HTR-8/SVneo (cell line): ENCODE measurements at places on chromosomes 3 and 15.

DNA sequence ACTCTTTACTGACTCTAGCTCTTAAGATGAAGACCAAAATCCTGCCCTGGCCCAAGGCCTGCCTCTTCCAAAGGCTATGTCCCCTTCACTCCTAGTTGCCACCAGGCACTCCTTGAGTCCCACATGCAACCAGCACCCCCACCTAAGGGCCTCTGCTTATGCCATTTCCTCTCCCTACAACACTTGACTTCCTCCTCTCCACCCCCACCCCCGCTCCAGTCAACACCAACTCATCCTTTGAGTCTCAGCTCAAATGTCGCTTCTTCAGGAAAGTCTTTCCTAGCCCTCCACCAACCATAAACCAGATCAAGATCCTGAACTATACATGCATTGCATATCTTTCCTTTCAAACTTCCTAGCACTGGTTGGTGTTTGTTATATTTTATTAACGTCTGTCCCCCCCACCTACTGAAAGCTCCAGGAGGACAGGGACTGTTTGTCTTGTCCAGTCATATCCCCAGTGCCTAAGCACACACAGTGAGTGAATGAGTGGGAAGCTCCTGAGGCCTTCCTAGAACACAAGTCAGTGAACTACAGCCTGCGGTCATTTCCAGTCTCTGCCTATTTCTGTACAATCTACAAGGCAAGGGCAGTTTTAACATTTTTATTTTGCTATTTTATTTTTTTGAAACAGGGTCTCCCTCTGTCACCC, 7.3 kb downstream of the TBC1D2B start:
- DNase-seq: no peak

GRCh38 chr3:134464689-134465365, 21.0 kb downstream of the ANAPC13 start:
- no peak for DNase-seq

GRCh38 chr3:193822492-193823212, 229.6 kb downstream of the OPA1 start:
- DNase-seq: no peak

DNA sequence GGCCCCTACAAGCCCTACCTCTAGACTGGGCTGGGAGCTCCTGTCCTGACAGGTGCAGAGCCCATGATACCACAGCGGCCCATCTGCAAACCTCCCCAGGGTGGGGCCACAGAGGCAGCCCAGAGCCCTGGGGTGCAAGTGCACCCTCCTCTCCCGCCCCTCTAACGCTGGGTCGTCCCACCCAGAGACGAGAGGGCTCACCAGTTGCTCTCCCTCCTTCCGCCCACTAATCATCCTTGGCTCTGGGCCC, 742 bp downstream of the TNK2 start:
- no peak for DNase-seq

GRCh38 chr3:177382944-177383343, 185.7 kb upstream of the TBL1XR1 start:
- no peak for DNase-seq

DNA sequence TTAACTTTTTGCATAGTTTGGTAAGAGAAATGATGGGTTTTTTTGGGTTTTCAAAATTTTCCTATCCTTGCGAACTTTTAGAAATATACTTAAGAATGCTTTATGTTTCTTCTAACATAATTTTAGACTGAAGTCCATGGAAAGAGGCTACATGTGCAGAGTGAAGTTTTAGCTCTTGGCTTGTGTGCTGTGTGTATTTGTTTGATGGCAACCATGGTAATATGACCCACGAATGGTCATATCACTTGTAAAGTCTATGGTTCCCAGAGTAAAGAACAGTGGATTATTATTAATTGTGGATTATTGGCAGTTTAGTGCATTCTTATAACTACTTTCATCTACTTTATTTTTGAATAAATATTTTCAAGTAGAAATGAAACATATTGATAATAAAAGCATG, 124.0 kb upstream of the GOLGA6L4 start:
- DNase-seq: no peak

- DNase-seq: no peak
These were observed 1.2 kb downstream of the YEATS2 start for GRCh38 chr3:183698756-183699155.

DNA sequence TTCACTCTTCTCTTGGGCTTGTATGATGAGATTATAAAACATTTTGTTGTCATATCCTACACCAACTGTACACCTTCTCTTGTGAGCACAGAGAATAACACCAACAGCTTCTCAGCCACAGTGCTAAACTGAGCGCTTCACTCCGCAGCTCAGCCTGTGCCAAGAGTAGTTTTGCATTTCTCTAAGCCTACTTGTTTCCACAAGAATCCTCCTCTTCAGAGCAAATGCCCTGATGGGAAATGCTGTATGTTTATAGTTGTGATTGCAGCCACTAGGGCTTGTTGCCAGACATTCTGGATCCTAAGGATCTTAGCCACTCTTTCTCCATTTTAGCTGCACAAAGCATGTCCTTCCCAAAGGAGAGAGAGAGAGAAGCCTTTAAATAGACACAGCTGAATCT, 138.8 kb upstream of the PLXND1 start:
- DNase-seq: no peak

DNA sequence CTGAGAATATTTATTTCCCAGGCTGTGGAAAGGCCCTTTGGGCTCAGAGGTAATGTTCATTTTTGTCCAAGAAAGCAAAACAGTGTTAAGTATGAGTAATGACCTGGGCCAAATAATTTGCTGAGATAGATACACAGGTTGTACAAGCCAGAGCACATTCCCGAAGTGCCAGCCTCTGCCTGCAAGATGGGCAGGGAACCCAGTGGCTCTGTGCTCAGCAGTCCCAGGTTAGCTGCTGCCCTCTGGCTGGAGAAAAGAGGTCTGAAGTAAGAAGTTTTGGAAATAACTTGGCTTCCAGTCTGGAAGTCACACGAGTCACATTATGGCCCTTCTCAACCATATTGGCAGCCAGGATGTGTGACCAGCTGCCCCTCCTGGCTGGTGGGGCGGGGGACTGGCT, 20.2 kb downstream of the MYZAP start:
- DNase-seq: peak; percentile 24

GRCh38 chr15:31403096-31403495, 76.5 kb downstream of the KLF13 start:
- DNase-seq: no peak

DNA sequence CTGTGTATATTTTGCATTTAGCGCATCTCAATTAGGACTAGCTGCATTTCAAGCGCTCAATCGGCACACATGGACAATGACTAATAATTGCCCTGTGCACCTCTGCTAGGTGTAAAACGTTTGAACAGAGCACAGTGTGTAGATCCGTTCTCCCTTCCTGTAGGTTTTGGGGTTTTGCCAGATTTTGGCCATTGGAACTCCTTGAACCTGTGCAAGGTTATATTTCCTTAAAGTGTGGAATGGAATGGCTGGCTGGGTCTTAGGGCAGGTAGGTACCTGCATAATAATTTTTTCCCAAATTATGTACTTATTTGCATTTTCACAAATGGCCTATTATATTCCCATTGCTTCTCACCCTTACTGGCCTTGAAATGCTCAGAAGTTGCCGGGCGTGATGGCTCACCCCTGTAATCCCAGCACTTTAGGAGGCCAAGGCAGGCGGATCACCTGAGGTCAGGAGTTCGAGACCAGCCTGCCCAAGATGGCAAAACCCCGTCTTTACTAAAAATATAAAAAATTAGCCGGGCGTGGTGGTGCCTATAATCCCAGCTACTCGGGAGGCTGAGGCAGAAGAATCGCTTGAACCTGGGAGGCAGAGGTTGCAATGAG, 777 bp downstream of the RNU5B-1 start:
- DNase-seq: no peak

- peak; percentile 63 for DNase-seq
These were observed 16.1 kb upstream of the LARP6 start for GRCh38 chr15:70870051-70870450.

GRCh38 chr15:75648156-75649000, 666 bp downstream of the SNX33 start:
- no peak for DNase-seq

GRCh38 chr15:91604122-91604521, 249.4 kb upstream of the SLCO3A1 start:
- no peak for DNase-seq

- DNase-seq: no peak
These were observed 36.8 kb downstream of the FNDC3B start for GRCh38 chr3:172076212-172076611.

DNA sequence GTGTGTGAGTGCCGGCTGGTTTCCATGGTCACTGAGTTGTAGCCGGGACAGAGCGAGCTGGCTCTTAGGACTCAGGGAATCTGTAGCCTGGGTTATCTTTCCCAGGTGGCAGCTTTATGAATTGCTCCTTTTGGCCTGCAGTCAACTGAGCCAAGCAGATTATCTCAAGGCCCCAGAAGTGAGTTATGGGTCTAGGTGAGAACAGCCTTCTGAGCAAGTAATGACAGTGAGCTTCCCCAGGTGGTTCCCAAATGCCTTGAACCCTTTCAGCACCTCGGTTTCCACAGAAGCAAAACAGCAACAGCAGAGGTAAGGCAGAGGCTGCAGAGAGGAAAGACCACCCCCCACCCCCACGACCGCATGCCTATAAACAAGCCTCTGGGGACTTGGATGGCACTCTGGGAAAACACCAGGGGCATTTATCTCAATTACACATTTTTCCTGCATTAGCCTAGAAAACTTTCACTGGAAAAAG, 56.7 kb upstream of the DGKG start:
- no peak for DNase-seq

- peak; percentile 46 for DNase-seq
These were observed at the start of gene TMEM266 for GRCh38 chr15:76059320-76060117. Gene TMEM266 (plus strand): TSS chr15:76059985. CDS start chr15:76134264, 74,279 bp downstream.

GRCh38 chr15:95990833-95991232, 339.7 kb upstream of the NR2F2 start:
- DNase-seq: no peak

GRCh38 chr3:41674449-41674848, 287.5 kb downstream of the ULK4 start:
- DNase-seq: no peak

DNA sequence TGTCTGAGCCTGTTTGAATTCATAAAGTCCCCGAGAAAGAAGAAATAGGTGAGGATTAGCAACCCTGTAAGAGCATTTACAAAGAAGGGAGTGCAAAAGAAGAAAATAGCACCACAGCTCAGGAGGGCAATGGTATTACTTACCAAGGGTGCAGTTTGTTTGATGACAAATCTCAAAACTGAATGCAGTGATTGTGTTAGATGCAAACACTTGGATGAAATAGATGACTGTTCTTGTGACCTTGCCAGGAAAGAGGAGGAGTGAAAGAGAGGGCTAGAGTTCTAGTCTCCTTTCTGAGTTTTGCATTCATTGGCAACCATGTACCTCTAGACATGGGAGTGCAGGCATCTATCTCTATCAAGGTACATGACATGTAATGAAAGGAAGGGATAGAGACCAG, 1030.8 kb upstream of the CFAP20DC start:
- DNase-seq: no peak

DNA sequence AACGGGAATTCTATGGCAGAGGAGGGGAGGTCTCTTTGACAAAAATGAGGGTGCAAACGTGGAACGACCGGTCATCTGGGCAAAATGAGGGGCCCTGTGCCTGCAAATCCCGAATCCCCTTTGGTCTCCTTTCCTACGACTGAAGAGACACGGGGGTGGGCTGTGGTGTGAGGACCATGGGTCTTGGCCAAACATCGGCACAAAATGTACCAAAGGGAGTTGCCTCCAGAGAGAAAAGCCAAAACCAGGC, 498 bp downstream of the ZNF280D start:
- no peak for DNase-seq

DNA sequence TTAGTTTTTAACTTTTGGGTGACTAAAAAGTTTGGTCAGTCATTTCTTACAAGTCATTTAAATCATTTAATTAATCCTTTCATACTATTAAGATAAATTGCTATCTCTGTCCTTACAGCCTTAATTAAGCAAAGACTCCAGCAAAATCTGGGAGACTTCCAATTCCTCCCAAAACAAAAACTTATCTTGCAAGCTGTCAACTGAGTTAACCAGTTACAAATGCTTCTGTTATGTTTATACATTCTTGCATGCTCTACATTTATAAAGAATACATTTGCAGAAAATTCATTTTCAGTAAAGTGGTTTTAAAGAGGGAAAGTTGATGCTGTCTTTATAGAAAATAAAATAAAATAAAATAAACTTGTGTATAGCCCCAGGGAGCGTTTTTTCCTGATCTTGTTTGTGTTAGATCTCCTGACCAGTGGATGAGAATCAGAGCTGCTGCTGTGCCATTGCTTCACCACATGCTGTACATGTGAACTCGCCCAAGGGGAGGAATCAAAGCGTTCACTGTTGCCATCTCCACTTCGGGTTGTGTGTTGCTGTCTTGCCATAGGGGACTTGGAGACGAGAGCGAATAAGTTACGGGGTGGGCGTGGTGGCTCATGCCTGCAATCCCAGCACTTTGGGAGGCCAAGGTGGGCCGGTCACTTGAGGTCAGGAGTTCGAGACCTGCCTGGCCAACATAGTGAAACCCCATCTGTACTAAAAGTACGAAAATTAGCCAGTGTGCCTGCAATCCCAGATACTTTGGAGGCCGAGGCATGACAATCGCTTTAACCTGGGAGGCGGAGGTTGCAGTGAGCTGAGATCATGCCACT, 5.5 kb downstream of the CCR4 start:
- DNase-seq: no peak

- peak; percentile 23 for DNase-seq
These were observed 61.9 kb upstream of the C3orf80 start for GRCh38 chr3:160163229-160163878.

GRCh38 chr15:31296646-31297574, 29.7 kb upstream of the KLF13 start:
- no peak for DNase-seq

GRCh38 chr3:118810499-118811035, 224.1 kb downstream of the IGSF11 start:
- DNase-seq: no peak

- no peak for DNase-seq
These were observed 113.3 kb downstream of the SMAD6 start for GRCh38 chr15:66815318-66815717.

DNA sequence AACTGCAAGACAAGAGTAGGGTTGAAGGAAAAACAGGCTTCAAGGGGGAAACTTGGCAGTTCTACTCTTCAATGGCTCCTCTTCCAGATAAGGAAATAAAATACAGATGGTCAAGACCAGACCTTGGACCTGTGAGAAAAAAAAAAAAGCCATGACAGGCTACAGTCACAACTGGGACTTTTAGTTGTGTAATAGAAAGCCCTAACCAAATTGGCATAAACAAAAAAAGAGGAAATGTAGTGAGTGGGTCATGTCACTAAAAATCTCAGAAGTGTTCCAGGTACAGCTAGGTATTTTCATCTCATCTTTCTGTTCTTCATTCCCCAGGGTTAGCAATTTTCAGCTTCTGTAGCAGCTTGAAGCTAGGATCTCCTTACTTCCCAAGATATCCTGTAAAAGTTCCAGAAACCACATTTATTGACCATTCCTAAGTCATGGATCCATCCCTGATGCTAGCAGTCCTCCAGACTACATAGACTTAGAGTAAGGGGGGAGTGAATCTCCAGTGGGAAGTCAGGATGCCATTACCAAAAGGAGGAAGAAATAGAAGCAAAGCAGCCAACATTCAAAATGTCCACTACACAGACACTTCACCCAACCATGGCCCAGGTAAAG, 61.0 kb upstream of the CSTA start:
- no peak for DNase-seq
